ENCODE measurements at places on chromosomes 16 and 17.

- no peak for DNase-seq
Observed at GRCh38 chr16:80058214-80058613, 457.7 kb upstream of the MAF start.

DNA sequence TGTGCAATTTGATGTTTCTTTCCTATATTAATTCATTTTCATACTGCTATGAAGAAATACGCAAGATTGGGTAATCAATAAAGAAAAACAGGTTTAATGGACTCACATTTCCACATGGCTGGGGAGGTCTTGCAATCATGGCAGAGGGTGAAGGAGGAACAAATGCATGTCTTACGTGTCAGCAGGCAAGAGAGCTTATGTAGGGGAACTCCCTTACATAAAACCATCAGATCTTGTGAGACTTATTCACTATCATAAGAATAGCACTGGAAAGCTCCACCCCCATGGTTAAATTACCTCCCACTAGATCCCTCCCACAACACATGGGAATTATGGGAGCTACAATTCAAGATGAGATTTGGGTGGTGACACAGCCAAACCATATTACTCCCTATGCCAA, 418.9 kb upstream of the MAF start:
- DNase-seq, result no peak

GRCh38 chr16:81517629-81518438, 73.2 kb downstream of the CMIP start:
- no peak for DNase-seq

GRCh38 chr17:55785181-55785580, 34.3 kb downstream of the PCTP start:
- DNase-seq, result no peak

GRCh38 chr17:49146620-49147306, 14.2 kb downstream of the B4GALNT2 start:
- no peak for DNase-seq

- DNase-seq, result peak; percentile 91
Observed at GRCh38 chr16:67936124-67936879, at the start of gene PSMB10. Gene PSMB10 (minus strand): TSS chr16:67936850. CDS start chr16:67936749, 101 bp downstream.

DNA sequence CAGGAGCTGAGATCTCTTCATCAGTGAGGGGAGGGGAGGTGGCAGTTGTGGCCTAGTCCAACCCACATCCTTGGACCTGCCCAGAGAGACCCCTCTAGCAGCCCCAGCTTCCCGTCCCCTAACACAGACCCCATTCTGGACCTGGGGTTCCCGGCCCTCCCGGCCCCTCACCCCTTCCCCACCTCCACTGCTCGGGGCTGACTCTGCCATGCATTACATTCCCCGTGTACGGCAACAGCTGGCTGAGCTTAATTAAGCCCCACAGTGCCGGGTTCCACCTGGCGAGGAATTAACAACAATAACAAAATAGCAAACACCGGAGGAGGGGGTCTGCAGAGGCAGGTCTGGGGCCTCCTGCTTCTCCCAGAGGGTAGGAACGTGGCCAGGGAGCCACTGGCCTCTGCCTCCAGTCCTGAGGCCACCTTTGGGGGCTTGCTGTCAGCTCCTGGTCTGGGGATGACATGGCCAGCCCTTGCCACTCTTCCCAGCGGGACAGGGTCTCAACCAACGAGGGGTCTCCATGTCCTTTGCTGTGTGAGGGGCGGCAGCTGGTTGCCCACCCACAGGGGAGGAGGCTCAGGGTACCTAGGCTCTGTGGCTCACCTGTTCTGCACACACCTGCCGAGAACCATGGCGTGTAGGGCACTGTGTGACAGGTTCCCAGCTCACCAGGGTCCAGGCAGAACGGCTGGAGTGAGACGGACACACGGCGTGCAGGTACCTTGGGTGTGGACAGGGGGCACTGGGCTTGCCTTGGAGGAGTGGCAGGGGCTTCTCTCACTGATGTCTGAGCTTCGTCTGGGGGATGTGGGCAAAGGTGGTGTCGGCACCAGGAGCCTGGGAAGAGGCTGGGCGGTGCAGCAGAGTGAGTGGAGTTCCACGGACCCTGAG, 46.9 kb upstream of the CBFA2T3 start:
- no peak for DNase-seq

DNA sequence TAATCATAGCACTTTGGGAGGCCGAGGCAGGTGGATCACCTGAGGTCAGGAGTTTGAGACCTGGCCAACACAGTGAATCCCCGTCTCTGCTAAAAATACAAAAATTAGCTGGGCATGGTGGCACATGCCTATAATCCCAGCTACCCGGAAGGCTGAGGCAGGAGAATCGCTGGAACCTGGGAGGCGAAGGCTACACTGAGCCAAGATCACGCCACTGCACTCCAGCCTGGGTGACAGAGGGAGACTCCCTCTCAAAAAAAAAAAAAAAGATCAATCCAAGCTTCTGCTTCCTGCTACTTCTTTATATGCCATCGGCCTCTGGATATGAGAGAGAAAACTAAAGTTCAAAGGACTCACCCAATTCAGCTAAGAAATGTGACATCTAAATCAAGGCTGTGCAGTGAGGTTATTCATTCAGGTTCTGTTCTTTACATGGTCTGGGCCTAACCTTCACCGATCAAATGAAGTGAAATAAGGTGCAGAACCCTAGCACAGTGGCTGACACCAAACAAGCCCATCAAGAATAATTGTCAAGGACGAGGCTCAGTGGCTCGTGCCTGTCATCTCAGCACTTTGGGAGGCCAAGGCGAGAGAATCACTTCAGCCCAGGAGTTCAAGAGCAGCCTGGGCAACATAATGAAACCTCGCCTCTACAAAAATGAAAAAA, 25.6 kb downstream of the ZP2 start:
- DNase-seq, result no peak

GRCh38 chr17:40707745-40708144, 4.2 kb upstream of the KRT24 start:
- DNase-seq, result no peak

Measured in Kasumi-1 (cell line).